Stimulated activated CD8-positive, alpha-beta memory T cell treated with anti-CD3 and anti-CD28 coated beads, Interleukin-4, amount 100 ng/mL, for 1 hour (primary cell): ENCODE measurements at places on chromosomes 3 and 15.

- no peak for DNase-seq
Measured at GRCh38 chr3:152416808-152417580, 148.3 kb downstream of the MBNL1 start.

GRCh38 chr3:4862973-4863372 is 116.3 kb upstream of the BHLHE40 start:
- no peak for DNase-seq

GRCh38 chr3:196181127-196181546 is 30.1 kb downstream of the ZDHHC19 start:
- DNase-seq, result no peak

GRCh38 chr15:64249883-64250575 is 87.2 kb upstream of the PPIB start:
- DNase-seq, result no peak

DNA sequence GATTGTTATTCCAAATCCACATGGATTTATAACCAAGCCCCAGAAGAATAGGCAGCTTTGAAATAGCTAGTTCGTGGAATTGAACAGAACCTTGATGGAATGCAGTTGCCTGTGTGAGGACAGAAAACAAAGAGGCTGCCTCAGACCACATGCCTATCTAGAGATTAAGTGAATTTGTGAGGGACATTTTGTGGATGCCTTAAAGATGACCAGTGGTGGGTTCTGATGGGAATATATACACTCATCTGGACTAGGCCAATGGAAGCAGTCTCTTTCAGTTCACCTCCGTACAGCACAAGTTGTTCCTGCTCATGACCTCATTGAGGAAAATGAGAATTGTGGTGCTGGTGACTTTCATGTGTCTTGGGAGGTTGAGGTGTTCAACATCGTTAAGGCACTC is 63.2 kb upstream of the PYDC2 start:
- DNase-seq, result no peak

DNA sequence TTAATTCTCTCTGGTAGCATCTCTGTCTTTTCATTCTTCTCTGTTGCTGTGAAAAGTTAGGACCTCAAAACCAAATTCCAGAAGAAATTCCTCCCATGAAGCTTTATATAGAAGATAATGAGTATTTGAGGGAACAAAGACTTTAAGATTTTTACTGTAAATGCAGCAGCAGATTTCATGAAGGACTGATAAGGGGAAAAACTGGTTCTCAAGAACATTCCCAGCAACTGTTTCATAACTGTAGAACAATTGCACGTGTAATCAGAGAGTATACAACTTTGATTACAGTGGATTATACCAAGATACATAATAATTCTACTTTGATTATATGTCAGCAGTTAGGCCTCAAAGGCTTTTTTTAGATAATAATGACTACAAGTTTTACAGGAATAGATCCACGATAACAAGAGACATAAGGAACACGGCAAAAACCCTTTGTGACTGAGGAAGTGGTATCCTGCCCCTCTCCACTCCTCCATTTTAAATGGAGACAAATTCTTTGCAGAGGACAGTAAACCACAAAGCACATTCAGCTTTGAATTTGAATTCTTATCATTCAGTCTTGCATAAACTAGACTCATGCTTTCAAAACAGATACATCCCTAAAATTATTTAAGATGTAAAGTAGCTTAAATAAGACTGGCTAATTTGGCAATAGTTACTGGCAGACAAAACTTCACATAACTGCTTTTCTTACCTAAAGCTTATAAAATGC is 42.9 kb upstream of the DIPK2A start:
- no peak for DNase-seq

DNA sequence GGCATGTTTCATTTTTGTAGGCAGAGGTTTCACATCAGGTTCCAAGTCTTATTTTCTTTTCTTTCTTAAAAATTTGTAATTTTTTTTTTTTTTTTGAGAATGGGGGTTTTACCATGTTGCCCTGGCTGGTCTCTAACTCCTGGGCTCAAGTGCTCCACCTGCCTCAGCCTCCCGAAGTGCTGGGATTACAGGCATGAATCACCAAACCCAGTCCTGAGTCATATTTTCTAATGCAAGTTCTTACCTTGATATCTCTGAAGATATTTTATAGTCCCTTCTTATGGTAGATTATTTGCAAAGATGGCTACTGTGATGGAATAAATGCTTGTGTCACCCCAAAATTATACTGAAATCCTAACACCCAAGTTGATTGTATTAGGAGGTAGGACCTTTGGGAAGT is 63.8 kb downstream of the SLC9A9 start:
- DNase-seq, result no peak

- DNase-seq, result no peak
Measured at GRCh38 chr3:71537211-71537611, 46.3 kb downstream of the FOXP1 start.

DNA sequence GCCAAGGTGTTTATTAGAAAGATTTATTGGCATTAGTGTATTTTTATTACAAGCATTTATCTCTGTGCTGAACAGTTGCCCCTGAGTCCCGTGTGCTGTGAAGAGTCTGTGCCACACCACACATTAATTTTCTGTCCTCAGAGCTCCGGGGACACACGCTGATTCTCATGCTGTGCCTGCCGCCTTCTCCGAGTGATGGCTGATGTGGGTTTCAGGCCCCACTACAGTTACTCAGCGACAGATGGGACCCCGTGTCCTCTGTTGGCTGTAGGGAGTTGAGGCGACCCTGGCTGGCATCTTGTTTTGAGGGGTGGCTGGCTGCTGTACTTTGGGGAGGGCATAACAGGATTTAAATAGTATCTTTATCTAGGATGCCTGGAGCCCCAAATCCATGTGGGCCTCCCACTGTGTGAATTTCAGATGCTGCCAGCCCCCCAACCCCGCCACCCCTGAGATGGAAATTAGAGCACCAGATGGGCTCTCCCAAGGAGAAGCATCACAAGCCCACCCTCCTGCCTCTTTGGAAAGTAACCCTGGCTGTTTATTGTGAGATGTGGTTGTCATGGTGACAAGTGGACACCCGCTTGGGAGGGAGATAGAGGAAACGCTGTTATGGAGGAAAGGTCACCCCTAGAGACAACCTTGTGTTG is 185.6 kb downstream of the APBA2 start:
- DNase-seq, result no peak

GRCh38 chr3:104635872-104636580 is 730.7 kb upstream of the ALCAM start:
- DNase-seq, result no peak

GRCh38 chr3:174651951-174652350 is 207.2 kb upstream of the NAALADL2 start:
- no peak for DNase-seq

DNA sequence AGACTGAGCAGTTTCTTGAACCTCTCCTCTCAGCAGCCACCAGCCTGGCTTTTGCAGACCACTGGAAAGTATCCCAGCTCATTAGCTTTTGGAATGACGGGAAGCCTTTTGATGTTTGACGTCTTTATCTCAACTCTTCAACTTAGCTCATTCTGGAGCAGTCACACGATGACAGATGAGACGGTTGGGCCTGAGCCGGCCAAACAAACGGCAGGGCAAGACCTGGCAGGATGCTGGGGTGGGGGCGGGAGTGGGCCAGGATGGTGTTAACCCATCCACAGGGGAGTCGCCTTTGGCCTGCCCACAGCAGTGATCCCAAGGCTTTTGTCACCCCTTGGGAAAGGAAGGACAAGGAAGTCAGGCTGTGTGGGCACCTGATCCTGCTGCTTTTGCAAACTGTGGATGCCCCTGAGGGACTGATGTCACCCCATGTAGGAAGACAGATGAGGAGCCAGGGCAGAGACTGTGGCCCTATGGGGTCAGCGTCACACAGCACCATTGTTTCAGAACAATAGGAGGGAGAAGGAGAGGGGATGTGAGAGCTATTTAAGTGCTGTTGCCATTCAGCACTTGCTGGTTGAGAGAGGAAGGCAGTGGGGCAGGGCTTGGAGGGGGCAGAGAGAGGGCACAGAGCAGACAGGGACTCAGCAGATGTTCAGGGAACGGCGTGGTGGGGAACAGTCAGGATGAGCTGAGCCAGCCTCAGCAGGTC is 121.9 kb upstream of the CTDSPL start:
- DNase-seq, result no peak

- DNase-seq, result no peak
Measured at GRCh38 chr15:59812250-59812870, 123.2 kb upstream of the BNIP2 start.

DNA sequence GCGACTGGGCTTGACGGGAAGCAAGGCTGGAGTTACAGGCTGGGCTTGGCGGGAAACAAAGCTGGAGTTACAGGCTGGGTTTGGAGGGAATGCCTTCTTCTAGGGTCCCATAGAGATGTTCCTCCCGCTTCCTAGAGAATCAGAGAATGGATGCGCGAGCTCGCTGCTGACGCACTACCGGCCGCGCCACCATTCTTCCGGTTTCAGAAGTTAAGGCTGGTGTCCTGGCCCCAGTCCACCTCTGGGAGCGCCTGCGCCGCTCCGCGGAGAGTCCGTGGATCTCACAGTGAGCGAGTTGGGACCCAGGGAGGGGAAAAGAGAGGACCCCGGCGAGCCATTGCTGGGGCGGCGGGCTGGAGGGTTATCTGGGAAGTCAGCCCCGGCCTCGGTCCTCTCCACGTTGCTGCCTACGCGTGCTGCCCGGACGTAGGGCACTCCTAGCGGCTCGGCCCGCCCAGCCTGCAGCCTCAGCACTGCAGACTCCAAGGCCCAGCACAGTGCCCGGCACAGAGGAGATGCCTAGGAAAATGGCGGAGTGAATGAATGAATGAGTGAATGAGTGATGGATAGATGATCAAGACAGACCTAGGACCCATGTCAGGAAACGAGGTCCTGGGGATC is at the start of gene ZNF502:
Gene ZNF502 (plus strand): TSS at position 206 of the 621 bp plus-strand sequence. CDS start 7,602 bp downstream, outside the sequence.
- DNase-seq, result peak; percentile 37

DNA sequence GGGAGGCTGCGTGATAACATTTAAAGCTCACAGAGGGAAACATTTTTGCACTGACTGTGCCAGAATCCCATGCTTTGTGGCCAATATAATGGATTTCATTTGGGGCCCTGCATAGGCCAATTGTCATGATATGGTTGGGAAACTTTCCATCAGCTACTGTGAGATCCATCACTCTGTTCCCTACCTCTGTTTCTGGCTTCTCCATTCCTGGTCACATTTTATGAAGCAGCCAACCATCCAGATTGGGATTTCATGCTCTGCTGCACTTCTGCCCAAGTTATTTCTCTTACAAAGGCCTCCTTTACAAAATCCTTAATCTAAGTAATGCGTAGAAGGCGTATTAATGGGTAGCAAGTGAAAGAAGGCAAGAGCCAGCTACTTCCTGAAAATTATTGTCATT is 221.1 kb downstream of the LRTM1 start:
- DNase-seq, result no peak

DNA sequence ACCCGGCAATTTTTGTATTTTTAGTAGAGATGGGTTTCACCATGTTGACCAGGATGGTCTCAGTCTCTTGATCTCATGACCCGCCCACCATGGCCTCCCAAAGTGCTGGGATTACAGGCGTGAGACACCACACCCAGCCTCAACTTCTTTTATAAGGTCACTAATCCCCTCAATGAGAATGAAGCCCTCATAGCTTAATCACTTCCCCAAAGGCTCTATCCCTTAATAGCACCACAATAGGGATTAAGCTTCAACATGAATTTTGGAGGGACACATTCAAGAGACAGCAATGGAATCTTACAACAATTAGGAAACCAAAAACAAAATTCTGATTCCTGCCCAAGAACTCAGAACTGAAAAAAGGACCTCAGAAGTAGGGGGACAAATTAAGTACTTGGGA is 126.8 kb downstream of the ATP1B3 start:
- no peak for DNase-seq

GRCh38 chr15:40942337-40942854 is 10.9 kb upstream of the CHAC1 start:
- no peak for DNase-seq

GRCh38 chr3:61323094-61323493 is 71.8 kb upstream of the FHIT start:
- DNase-seq, result no peak

- DNase-seq, result no peak
Measured at GRCh38 chr3:151276687-151277042, 1.7 kb downstream of the P2RY14 start.

- DNase-seq, result no peak
Measured at GRCh38 chr15:99467853-99468464, 97.8 kb upstream of the MEF2A start.

GRCh38 chr3:193040836-193041672 is 123.4 kb upstream of the MB21D2 start:
- DNase-seq, result no peak

DNA sequence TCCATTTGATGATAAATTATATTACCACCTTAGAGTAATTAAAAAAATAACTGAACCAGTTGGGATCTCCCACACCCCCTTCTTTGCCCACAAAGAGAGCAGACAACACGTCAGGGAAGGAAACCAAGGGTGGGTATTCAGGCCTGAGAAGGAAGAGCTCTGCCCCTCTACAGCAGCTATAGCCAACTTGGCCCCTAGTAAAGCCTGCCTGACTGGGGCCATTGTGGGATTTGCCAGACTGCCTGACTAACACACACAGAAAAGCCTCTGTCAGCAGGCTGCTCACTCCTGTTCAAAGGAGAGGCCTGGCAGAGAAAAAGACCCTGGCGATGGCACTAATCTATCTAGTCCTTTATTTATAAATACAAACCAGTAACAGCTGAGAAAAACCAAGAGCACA is 41.4 kb downstream of the ATP8B4 start:
- no peak for DNase-seq

- no peak for DNase-seq
Measured at GRCh38 chr3:52283306-52283705, 4.3 kb upstream of the GLYCTK start.

DNA sequence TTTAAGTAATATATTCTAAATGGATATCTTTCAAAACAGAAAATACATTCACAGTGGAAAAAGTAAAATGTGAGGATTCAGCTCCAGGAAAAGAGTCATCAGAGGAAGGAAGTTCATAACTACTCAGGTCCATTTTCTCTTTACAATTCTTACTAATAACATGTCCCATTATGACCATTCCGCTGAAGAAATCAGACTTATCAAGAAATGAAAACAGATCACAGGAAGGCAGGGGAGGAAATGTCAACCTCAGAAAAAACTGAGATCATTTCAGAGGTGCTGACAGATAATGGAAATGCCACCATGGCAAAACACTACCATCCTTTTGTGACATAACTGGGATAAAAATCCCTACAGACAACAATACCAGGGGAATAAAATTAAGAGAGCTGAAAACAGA is 139.5 kb downstream of the MAGI1 start:
- DNase-seq, result no peak

DNA sequence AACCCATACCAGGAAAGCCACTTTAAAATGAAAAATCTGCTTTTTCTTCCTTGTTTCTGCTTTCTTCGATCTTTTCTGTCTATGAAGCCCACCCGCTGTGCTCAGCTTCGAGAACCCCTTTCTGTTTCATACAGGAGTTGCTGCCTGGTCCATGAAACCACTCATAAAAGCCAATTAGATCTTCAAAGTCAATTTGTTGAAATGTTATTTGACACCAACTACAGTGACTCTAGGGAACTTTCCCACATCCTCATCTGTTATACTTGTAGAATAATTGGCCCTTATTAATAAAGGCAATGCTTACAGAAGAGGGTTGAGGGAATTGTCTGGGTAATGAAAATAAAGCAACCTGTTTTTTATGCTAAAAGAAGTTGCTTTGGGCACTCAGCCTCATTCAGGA is 523.6 kb downstream of the OCA2 start:
- no peak for DNase-seq

- DNase-seq, result no peak
Measured at GRCh38 chr15:89654301-89654761, 936 bp downstream of the KIF7 start.
